ENCODE measurements at places on chromosomes 4 and X. TPM values are rescaled to one million over a fixed set of nuclear protein-coding genes. Genes with fewer than 3 reads are reported as not detected.

DNA sequence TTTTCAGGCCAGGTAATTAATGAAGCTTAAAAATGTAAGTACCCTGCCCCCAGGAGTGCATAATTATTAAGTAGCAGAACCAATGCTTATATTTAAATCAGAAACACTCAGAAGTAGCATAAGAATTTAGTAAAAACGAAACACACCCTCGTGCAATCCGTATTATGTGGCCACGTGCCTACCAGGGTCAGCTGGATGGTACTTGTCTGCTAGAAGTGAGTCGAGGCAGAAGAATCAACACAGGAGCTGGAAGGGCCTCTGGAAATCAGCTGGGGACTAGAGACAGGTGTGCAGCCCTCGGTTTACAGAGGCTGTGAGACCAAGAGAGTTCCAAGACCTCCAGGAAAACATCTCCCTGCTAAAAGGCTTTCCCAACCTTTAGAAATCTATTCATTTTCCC lies 559 bp upstream of the FAM47E start:
- no peaks in the 10 kb centered on the region for H3K36me3 ChIP-seq
- H3K27ac ChIP-seq: peak overlapping the region; percentile 17
- no peaks in the 10 kb centered on the region for H3K4me1 ChIP-seq
- H3K4me3 ChIP-seq: peak overlapping the region; percentile 81

- no peak for DNase-seq
- no peaks in the 10 kb centered on the region for H3K4me1 ChIP-seq
- H3K27ac ChIP-seq: no peak overlapping the region
- H3K36me3 ChIP-seq: no peaks in the 10 kb centered on the region
- H3K27me3 ChIP-seq: no peaks in the 10 kb centered on the region
These were observed 90.7 kb downstream of the CLDN22 start for GRCh38 chr4:183229397-183229796.

Gene TMEM47
- total RNA-seq: 71.5 TPM

GRCh38 chr4:1340181-1340747 lies 6.7 kb upstream of the UVSSA start:
- peaks cover 23% of the 10 kb centered on the region for H3K36me3 ChIP-seq
- H3K27ac ChIP-seq: no peak overlapping the region
- H3K4me1 ChIP-seq: peaks cover 5% of the 10 kb centered on the region
- DNase-seq: no peak
- H3K4me3 ChIP-seq: no peak overlapping the region
- no peaks in the 10 kb centered on the region for H3K27me3 ChIP-seq

DNA sequence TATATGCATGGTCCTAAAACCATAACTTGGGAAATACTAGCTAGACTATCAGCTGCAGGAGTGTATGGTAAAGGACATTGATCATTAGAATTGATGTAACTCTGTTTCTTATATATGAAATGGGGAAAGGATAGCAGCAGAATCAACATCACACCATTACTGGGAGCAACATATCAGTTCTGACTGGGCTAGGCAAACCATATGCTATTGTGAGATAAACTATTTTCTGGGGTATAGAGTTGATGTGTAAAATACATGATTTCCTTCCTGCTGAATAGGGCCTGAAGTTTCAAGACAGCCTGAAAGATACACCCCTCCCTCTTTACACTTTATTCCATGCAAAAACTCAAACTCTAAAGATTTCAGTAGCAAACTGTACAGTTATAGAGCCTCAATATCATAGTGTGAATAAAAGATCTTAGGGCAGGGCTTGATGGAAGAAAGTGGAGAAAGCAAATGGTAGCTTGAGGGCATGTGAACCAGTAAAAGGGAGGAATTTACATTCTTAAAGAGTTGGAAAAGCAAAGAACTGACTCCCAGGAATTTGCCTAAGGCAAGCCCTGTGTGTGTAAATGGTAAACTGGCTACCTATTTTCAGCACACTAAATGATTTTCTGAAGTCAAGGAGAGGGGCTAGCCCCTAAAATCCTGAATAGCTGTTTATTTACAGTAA lies 404.1 kb downstream of the MAPK10 start:
- H3K4me1 ChIP-seq: no peaks in the 10 kb centered on the region
- no peaks in the 10 kb centered on the region for H3K27me3 ChIP-seq
- no peaks in the 10 kb centered on the region for H3K36me3 ChIP-seq
- H3K4me3 ChIP-seq: no peak overlapping the region
- H3K27ac ChIP-seq: no peak overlapping the region
- no peak for DNase-seq

DNA sequence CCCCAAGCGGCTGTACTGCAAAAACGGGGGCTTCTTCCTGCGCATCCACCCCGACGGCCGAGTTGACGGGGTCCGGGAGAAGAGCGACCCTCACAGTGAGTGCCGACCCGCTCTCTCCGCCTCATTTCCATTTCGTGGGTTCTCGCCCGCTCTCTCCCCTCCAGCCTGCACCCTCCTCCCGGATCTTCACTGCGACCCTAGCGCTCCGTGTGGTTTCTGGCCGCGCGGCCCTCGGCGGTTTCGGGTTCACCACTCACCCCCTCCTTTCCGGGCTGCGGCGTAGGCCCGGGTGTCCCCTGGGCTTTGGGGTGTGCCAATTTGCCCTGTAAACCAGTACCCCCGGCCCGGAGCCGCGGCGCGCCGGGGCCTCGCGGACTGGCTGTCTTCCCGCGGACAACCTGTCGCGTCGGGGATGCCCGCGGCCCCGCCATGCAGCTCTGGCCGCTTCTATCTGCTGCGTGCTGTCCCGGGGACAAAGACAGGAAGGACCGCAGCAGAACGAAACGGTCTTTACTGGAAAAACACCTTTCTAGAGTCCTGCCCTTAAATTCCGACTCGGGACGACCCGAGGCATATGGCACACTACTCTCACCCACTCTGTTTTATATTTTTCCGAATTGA lies 737 bp downstream of the FGF2 start:
- no peaks in the 10 kb centered on the region for H3K36me3 ChIP-seq

Gene DCHS2
- total RNA-seq: 24.1 TPM

Gene PROM1
- 4.4 TPM for total RNA-seq
